NCI-H1694 (cell line): ENCODE measurements at places on chromosomes 12 and 14.

- no peak for DNase-seq
These were observed 271.4 kb downstream of the SSPN start for GRCh38 chr12:26466726-26467125.

DNA sequence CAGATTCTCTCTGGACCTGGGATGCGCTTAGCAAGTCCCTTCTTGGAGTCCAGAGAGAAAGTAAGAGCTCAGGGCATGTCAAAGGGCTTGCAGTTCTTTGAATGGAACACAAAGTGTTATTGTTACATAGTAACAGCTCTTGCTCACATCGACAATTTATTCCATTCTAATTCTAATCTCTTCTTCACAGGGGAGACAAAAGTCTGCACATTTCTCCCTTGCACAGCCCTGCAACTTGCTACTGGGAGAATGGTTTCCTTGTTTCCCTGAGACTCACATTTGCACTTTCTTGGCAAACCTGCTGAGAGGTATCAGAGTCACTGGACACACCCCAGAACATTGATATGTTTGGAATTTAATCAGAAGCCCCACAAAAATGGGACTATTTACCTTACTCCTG, 209.9 kb upstream of the IGF1 start:
- DNase-seq = no peak

- peak; percentile 20 for DNase-seq
These were observed 80.9 kb downstream of the SLC41A2 start for GRCh38 chr12:104877103-104877705.

DNA sequence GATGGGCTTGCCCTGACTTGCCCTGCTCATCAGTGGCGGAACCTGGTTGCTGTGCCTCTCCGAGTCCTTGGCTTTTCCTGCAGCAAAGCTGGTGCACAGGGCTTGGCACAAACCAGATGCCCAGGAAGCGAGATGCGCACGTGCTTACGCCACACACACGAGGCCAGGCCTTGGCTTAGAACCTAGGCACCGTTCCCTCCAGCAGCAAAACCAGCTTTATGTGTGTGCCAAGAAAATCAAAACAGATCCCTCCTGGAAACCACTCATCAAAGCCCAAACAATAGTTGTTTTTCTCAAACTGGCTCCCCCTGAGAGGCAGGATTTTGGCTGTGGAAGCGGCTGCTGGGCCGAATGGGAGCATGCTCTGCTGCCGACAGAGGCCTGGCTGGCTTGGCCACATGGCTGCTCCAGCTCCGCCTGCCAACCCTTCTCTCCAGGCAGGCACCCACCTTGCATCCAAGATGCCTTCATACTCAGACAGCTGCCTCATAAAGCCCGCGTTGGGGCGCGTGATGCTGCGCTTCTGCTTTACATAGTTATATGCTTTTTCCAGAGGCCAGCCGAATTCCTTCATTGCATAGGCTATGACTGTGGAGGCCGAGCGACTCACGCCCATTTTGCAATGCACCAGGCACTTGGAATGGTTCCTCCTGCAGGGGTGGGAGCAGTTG, 58.7 kb downstream of the SSH1 start:
- no peak for DNase-seq

DNA sequence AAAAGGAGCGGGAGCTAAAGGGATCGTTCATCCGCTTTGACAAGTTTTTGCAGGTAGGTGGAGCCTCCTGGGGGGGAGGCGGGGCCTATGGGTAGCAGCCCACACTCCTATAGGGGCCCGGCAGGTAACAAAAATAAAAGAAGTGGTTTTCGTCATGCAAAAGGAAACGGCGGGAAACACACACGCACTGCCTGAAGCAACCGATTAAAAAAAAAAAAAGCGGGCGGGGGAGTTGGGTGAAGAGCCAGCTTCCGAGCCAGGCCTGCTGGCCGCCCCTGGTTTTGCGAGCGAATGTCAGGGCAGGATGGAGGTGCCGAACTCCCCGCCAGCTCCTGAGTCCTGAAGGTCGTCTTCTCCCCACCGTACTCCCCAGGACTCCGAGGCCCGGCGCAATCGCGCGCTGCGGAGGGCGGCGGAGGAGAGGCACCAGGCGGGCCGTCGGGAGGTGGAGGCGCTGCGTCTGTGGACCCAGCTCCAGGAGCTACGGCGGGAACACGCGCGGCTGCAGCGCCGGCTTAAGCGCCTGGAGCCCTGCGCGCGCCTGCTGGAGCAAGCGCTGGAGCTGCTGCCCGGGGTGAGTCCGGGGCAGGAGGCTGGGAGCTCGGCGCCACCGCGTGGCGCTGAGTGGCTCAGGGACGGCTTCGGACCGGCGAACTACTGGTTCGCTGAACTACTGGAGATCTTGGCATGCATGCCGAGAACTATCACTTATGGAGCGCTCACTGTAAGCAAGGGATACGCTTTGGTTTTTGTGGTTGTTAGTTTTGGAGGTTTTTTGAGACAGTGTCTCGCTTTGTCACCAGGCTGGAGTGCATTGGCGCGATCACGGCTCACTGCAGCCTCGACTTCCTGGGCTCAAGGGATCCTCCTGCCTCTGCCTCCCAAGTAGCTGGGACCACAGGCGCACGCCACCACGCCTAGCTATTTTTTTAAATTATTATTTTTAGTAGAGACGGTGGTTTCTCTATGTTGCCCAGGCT, 3.6 kb downstream of the CFAP73 start:
- peak; percentile 20 for DNase-seq

GRCh38 chr12:10672231-10672868, 1.5 kb downstream of the STYK1 start:
- no peak for DNase-seq

DNA sequence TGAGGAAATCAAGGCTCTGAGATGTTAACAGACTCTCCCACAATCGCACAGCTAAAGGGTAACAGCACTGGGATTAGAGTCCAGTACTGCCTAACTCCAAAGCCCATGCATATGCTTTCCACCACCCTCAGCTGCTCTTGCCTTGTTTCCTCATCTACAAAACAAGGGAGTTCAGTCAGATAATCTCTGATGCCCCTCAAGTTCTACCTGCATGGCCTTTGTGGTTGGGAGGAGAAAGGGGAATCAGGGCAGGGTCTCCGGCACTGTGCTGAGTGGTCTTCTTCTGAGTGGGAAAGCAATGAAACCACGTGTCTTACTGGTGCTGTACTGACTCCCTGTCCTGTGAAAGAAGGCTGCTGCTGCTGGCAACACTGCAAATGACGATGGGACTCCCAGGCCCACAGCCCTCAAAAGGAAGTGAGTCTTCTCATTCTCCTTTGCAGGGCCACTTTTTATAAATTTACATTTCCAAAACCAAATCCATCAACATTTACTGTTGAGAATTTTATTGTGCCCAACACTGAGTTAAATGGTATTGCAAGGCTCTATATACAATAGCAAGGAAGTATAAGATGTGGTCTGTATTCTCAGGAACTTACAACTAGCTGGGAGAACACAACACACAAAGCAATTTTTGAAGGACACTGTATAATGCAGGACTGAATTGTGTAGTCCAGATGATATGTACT, 19.7 kb upstream of the DUSP16 start:
- no peak for DNase-seq

DNA sequence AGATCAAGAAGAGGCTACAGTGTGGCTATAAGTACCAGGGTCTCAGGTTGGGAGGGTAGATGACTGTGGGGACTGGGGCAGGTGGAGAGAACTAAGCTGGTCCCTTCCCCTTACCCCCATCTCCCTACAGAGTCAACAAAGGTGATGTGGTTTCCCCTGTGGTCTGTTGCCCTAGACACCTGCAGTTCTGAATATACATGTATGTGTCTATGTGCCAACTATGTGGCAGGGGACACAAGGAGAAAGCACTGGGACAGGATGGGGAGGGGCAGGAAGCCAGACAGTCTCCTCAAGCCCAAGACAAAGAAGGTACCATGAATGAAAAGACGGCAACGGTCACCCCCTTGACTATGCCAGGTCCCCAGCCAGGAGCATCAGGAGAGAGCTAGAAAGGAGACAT, 4.5 kb upstream of the HDAC7 start:
- no peak for DNase-seq

GRCh38 chr14:56044196-56044595, 74.0 kb upstream of the PELI2 start:
- DNase-seq = no peak

- DNase-seq = no peak
These were observed 15.8 kb upstream of the TMTC1 start for GRCh38 chr12:29799591-29799990.

- peak; percentile 15 for DNase-seq
These were observed 73.4 kb downstream of the PITPNM2 start for GRCh38 chr12:123077298-123078119.

DNA sequence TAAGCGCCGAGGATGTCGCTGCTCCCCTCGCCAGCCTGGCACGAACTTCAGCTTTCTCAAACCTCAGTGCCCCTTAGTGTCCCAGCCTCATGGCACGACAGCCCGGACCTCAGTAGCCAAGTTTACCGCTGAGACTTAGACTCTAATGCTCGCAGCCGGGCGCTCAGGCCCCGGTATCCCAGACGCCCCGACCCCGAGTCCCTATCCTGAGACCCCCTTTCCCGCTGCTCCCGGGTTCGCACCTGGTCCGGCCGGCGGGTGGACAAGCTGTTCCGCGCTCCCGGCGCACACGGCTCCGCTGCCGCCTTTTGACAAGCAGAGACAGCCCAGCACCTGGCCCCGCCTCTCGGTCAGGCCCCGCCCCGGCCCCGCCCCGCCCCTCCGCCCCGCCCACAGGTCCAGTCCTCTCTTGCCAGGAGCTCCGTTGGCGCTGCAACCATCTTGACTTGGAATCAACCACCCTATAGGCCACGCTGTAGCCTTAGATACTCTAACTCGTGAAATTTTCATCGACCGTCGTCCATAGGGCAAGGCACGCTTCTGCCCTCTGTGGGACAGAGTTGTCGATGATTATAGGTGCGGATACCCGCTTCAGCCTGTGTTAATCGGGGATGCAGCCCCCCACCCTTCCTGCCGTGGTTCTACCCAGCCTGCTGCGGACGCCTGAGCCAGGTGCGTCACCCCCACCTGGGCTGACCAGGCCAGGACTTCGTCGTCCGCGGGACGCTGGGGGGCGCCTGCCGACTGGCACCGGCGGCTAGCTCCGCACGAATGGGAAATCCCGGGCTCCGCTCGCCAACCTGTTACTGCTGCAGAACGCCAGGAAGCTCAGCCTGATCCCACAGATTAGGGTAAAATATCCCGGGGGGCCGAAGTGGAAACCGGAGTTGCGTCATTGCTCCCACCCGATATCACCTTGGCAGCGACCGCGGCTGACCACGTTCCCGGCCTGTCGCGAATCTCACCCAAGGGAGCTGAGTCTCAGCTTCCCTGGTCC, at the start of gene VDR:
VDR (minus strand) TSS at position 282 of the 997 bp plus-strand sequence. CDS start 25,881 bp downstream, outside the sequence.
- peak; percentile 4 for DNase-seq

GRCh38 chr12:123832052-123832451, 70.0 kb downstream of the DNAH10 start:
- DNase-seq = no peak

- peak; percentile 35 for DNase-seq
These were observed 426.5 kb upstream of the OR4E1 start for GRCh38 chr14:22099942-22100763.

GRCh38 chr14:28542040-28542439, 224.5 kb upstream of the FOXG1 start:
- DNase-seq = no peak

DNA sequence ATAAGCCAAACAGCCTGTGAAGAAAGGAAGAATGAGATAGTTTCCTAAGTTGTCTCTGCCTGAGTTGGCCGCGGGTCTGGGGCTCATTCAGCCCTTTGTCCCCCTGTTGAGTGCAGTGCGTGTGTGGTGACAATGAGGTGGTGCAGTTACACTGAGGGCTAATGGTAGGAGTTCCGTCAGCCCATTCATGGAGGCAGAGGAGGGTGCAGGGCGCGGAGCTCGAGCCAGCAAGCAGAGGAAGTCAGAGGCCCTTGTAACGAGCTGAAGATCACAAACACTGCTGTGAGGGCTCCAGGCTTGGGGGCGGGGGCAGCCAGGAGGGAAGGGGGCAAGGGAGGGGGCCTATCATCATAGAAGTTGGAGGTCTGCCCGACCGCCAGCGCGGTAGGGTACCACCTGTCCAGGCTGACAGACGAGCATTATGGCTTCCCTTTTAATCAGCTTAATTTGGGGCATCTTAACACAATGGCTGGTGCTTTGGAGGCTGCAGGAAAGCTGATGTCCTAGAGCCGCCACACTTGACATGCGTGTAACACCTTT, 20.5 kb downstream of the CCND2 start:
- DNase-seq = no peak

GRCh38 chr12:2547273-2548044, 247.3 kb upstream of the FKBP4 start:
- no peak for DNase-seq

- DNase-seq = no peak
These were observed 75.9 kb upstream of the CRY1 start for GRCh38 chr12:107169200-107169599.

DNA sequence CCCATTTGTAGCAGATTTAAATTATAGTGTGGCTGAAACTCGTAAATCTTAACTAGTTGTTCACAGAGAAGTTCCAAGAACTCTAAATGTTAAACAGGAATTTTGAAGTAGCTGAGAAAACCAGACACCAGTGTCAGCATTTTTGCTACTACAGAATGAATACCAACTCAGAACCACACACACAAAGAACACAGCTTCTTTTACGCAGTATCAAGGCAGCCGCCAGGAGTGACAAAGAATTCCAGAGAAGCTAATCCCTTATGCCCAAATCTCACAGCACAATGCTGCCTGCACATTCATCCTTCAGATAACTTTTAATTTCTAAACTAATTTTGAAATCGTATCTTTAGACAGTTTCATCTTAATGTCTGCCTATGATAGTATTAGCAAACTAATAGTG, 37.4 kb downstream of the SLC6A15 start:
- no peak for DNase-seq

DNA sequence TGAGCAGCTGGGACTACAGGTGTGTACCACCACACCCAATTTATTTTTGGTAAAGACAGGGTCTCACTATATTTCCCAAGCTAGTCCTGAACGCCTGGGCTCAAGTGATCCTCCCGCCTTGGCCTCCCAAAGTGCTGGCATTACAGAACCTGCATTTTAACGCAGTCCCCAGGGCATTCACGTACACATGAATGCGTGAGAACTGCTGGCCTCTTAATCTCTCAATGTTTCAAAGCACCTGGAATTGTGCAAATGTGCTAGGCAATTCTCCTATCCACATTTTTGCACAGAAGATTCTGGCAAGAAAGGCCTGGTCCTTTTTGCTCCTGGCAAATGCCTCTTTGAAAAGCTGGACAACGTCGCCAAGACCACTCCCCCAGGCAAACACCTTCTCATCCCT, 35.2 kb downstream of the TESC start:
- DNase-seq = no peak

- no peak for DNase-seq
These were observed 123.4 kb downstream of the TTC7B start for GRCh38 chr14:90692826-90693225.

GRCh38 chr12:3405821-3406220, 85.2 kb upstream of the PRMT8 start:
- no peak for DNase-seq

DNA sequence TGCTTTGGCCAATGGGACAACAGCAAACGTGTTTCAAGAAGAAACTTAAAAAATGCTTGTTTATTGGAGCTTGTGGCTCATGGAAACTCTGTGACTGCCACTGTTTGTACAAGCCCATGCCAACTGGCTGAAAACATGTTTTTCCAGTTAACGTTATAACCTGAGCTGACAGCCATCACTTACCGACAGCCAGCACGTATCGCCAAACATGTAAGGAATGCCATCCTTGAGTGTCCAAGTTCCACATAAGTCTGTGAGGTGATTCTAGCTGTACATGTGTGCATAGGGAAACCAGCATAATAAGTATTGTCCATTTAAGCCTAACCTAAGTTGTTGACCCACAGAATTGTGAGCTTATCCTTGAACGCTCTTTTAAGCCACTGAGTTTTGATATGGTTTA, 596.9 kb downstream of the TRHDE start:
- no peak for DNase-seq
